ENCODE measurements at places on chromosomes 4 and X. TPM values are rescaled to one million over a fixed set of nuclear protein-coding genes. Genes with fewer than 3 reads are reported as not detected.

The F8A1 gene
- total RNA-seq: 34.0 TPM

DNA sequence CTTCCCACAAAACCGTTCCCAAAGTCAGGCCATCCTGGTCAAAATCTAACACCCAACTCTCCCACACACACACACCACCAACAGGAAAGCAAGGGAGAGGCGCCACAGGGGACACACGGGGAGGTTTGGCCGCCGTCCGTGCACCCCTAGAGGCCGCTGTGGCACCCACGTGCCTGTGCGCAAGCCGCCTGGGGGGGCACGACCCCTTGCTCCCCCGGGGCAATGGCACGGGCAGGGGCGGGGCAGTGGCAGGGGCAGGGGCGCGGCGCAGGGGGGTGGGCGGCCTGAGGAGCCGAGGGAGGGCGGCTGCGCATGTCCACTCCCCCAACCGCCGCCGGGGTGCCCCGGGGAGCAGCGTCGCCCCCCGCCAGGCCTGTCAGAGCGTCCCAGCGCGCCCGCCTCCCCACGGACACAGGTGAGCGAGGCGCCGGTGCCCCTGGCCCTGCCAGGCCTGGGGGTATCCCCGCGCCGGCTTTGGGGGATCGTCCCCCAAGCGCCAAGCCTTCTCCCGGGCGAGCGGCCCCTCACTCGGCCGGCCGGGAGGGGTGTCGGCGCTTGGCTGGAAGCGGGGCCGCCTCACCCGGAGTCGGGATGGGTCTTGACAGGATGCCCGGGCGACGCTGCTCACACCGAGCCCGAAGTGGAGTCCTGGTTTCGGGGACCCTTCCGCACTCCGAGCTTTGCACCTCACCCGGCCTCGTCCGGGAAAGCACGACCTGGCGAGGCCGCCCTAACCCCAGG lies at the start of gene ERAS:
ERAS (plus strand) TSS at position 379 of the 741 bp plus-strand sequence. CDS start 2,611 bp downstream, outside the sequence.
- peaks cover 20% of the 10 kb centered on the region for H3K36me3 ChIP-seq
- no peak within 1 kb of the TSS for H3K27ac ChIP-seq
- no peak for DNase-seq
- H3K4me3 ChIP-seq: no peak within 1 kb of the TSS

The PABPC4L gene
- 4.3 TPM for total RNA-seq

- H3K4me3 ChIP-seq: no peak overlapping the region
- DNase-seq: no peak
- peaks cover 3% of the 10 kb centered on the region for H3K36me3 ChIP-seq
- H3K27ac ChIP-seq: no peak overlapping the region
Observed at GRCh38 chr4:24515698-24516097, 68.7 kb downstream of the DHX15 start.

DNA sequence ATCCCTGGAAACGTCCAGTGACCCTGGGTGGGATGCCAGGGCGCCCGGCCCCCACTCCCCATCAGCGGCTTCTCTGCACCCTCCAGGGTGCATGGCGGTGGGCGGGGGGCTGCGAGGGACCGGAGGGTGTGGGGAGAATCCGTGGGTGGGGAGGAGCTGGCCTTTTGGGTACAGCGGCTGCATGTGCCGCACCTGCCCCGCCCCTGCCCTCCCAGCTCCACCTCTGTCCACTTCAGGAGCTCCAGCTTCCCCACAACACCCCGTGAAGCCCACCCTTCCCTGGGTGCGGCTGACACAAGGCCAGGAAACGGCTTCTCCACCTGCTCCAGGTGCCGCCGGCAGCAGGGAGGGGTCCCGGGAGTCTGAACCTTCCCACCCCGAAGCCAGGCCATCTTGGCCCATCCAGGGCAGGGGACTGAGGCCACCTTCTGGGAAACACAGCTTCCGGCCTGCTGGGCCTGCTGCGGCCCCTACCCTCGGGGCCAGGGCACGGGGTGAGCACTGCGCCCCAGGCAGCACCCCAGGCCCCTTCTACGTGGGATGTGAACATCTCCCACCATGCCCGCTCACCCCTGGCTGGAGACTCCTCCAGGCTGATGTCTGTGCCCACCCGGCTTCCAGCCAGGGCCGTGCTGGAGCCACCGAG lies 34.6 kb downstream of the CPLX1 start:
- peaks cover 21% of the 10 kb centered on the region for H3K27me3 ChIP-seq
- peak; percentile 83 for DNase-seq
- no peak overlapping the region for H3K4me3 ChIP-seq
- H3K27ac ChIP-seq: no peak overlapping the region

- no peak overlapping the region for H3K4me3 ChIP-seq
- DNase-seq: no peak
- no peaks in the 10 kb centered on the region for H3K27me3 ChIP-seq
- H3K4me1 ChIP-seq: peaks cover 6% of the 10 kb centered on the region
- peaks cover 4% of the 10 kb centered on the region for H3K36me3 ChIP-seq
Observed at GRCh38 chr4:83266689-83267088, 17.9 kb downstream of the COQ2 start.

DNA sequence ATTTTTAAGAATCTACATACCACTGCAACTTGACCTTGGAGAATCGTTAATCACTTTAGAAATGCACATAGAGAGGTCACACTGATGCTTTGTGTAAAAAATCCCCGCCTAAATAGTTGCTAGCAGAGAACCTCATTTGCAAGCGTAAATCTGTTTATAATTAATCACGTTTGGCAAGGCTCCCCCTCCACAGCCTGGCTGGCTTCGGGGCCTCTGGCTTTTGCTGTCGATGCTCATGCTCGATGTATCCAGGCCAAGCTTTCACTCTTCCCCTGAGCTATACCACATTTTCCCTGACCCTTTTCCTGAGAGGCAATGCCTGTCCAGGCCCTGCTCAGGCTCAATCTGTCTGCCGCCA lies 23.4 kb downstream of the CYTL1 start:
- no peaks in the 10 kb centered on the region for H3K36me3 ChIP-seq
- H3K27me3 ChIP-seq: no peaks in the 10 kb centered on the region
- no peak for DNase-seq
- H3K27ac ChIP-seq: no peak overlapping the region

- no peak for DNase-seq
- no peak overlapping the region for H3K4me3 ChIP-seq
- H3K36me3 ChIP-seq: peaks cover 25% of the 10 kb centered on the region
- no peak overlapping the region for H3K27ac ChIP-seq
Observed at GRCh38 chrX:2910109-2910508, 19.0 kb downstream of the ARSD start.

- no peak for DNase-seq
- no peaks in the 10 kb centered on the region for H3K27me3 ChIP-seq
- peaks cover 4% of the 10 kb centered on the region for H3K36me3 ChIP-seq
- H3K4me3 ChIP-seq: no peak overlapping the region
- H3K27ac ChIP-seq: no peak overlapping the region
Observed at GRCh38 chrX:84469226-84469625, 33.0 kb downstream of the HDX start.

- peaks cover 8% of the 10 kb centered on the region for H3K27me3 ChIP-seq
- DNase-seq: no peak
Observed at GRCh38 chr4:73683456-73683855, 56.9 kb upstream of the CXCL8 start.

- H3K36me3 ChIP-seq: no peaks in the 10 kb centered on the region
- peaks cover 17% of the 10 kb centered on the region for H3K27me3 ChIP-seq
- H3K27ac ChIP-seq: no peak overlapping the region
- no peak for DNase-seq
Observed at GRCh38 chrX:132590350-132591026, 101.7 kb upstream of the MBNL3 start.
